NCI-H2029 treated with DMSO at 0.1 percent for 48 hours (cell line): ENCODE measurements at places on chromosomes 1 and 21.
A peak's percentile ranks its signal among the peaks of the same experiment; 100 is the strongest.

DNA sequence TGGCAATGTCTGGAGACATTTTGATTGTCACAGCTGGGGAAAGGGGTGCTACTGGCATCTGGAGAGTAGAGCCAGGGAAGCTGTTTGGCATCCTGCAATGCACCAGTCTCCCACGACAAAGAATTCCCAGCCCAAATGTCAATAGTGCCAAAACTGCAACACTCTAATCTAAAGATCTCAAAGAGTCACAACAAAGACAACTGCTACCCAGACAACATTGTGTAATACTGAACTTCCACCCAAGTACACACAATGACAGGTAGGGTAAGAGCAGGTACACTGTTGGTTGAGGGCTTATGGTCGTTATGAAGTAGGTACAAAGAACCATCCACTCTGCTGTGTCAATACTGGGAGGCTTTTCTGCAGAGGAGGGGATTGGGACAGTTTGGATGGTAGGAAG is 8.2 kb upstream of the TMEM51 start:
- DNase-seq, result no peak

DNA sequence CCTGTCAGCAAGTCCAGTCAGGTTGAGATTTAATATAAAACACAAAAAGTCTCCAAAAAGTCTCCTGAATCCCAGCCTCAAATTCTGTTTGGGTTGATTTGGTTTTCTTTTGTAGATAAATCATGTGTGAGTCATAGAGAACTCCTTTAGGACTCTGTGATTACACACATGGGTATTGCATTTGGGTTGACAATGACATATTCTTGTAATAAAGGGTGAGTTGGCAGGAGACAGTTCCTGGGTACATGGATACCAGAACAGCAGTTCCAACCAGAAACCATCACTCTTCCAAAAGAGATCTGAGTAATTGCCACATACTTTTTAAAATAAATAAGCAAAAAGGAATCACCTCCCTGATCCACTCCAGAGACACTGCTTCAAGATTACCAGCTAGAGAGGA is 8.9 kb downstream of the CR2 start:
- no peak for DNase-seq

DNA sequence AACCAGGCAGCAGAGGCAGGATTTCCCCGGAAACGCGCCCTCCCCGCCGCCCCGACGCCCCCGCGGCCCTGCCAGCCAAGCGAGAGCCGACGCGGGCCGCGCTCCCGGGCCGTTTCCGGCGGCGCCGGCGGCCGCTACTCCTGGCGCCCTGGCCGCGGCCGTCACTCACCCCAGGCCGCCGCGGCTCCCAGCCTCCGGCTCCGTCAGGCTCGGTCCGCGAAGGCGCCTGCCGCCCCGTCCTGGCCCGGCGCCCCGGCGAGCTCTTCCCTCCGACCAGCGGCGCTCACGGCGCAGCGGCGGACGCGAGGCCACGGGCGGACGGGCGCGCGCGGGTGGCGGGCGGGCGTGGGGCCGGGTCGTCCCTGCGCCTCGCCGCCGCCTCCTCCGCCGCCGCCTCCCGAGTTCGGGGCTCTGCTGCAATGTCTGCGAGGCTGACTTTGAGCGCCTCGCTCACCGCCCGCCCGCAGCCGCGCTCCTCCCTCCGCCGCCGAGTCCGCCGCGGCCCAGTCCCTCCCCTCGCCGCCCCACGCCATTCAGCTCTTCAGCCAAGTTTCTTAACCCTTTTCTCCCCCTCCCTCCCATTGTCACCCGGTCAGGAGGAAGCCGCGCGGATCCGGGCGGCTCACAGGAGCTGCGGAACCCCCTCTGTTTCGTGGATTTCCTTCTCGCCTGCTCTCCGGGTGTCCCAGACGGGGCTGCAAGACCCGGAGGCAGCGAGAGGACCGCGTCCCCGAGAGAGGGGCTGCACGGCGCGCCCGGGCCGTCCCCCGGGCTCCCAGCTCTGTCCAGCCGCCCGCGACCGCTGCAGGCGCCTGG is at the start of gene NRIP1:
NRIP1 (minus strand) TSS at position 425 of the 816 bp plus-strand sequence. CDS start 96,808 bp downstream, outside the sequence.
- DNase-seq, result peak; percentile 50

DNA sequence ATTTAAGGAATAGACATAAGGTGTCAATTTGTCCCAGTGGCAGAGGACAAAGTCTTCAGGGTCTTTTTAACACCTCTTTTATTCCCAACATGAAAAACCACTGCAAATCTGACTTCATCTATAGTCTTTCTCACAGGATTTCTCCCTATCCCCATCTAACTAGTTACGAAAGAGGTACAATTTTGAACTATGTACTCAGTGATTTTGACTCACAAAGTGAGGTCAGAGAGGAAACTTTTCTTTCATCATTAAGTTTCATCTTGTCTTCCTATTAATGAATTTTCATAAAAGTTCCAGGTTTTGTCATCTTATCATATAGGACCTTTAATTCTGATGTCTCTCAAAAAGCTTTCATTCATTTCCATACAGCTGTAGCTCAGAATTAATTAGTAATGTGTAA is 63.3 kb downstream of the ASH1L start:
- DNase-seq, result no peak

DNA sequence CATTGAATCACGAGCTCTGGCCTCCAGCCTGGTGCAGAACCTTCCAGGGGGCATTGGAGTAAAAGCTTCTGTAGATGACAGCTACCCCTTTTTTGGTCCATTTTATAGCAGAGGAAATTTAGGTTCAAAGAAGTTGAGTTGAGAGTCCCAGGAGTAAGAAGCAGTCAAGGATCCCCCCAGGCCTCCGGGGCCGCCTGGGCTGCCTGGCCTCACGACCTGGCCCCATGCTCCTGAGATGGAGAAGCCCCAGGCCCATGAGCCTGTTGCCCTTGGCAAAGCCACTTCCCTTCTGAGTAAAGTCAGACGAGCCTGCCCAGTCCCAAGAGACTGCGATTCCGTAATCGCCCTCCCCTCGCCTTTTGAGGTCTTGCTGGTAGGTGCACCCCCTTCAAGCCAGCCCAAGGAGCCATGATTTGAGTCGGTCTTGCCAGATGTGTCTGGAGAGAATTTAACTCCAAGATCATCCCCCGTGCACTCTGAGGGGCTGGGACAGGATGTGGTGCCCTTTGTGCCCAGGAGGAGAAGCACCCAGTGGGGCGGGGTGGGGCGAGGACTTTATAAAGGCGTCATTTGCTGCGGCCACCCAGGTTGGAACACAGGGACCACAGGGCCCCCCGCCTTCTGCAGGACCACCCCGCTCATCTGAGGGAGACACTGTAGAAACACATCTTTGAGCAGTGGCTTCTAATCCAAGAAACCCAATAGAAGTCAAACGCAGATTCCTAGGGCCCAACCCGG is 30.1 kb downstream of the PDE9A start:
- no peak for DNase-seq

GRCh38 chr21:31286621-31287020 is 57.4 kb downstream of the TIAM1 start:
- no peak for DNase-seq

- no peak for DNase-seq
Measured at GRCh38 chr1:1355416-1355815, 2.9 kb downstream of the MXRA8 start.

- no peak for DNase-seq
Measured at GRCh38 chr21:45547545-45547900, 5.3 kb upstream of the SLC19A1 start.

- no peak for DNase-seq
Measured at GRCh38 chr1:244254467-244254866, 197.2 kb downstream of the ADSS2 start.

- no peak for DNase-seq
Measured at GRCh38 chr21:20341431-20341830, 656.8 kb upstream of the NCAM2 start.

- DNase-seq, result no peak
Measured at GRCh38 chr1:234375672-234376071, 2.4 kb downstream of the COA6 start.

GRCh38 chr1:106831511-106831910 is 225.0 kb upstream of the PRMT6 start:
- DNase-seq, result no peak

- DNase-seq, result no peak
Measured at GRCh38 chr1:164347980-164348379, 211.0 kb upstream of the PBX1 start.

DNA sequence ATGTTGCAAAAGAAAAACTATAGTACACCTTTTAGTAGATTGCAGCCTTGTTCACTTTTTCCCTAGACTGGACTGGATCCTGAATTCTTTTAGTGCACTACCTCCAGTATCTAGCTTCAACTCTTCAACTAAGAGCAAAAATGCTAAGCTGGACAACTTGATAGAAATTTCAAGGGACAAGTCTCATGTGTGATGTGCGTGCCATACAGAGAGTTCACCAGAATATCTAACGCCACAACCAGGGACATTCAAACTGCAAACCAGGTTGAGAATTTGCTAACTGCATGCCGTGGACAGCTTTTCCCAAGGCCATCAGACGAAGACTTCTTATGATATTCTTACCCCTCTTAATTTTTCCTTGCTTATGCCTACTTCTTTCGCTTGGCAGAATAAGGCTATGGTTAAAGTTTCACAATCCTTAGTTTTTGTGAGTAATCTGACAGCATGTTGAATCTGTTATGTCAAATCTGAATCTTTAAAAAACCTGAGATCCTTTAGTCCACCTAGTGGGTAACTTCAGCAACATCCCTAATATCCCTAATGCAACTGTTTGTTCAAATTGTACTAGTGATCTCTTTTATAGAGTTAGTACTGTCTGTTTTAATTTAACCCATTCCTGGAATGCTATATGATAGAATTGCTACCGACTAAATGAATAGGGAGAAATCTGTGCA is 66.4 kb downstream of the DDAH1 start:
- DNase-seq, result no peak

DNA sequence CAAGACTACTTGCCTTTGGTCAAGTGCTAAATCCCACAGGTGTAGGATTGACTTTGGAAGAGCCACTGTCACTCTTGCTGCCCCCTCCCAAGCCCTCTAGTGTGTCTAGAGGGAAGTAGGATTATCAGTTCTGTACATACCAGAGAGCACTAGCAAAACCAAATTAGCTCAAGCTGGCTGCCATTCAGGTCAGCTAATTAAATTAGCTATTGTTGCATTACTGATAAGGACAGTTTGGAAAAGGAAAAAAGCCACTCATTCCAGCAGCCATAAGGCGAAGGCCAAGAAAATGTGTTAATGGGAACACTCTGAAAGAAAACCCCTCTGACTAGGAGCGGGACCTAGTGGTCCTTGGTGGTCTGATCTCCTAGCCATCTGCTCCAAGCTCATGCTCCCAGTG is 321.7 kb downstream of the PBX1 start:
- no peak for DNase-seq
